NCI-H1105 (cell line): ENCODE measurements at places on chromosomes 6 and 20.
A peak's percentile ranks its signal among the peaks of the same experiment; 100 is the strongest.

- DNase-seq: no peak
Measured at GRCh38 chr6:137405806-137406205, 88.4 kb downstream of the OLIG3 start.

GRCh38 chr6:5260111-5260620, 584 bp downstream of the LYRM4 start:
- peak; percentile 57 for DNase-seq

DNA sequence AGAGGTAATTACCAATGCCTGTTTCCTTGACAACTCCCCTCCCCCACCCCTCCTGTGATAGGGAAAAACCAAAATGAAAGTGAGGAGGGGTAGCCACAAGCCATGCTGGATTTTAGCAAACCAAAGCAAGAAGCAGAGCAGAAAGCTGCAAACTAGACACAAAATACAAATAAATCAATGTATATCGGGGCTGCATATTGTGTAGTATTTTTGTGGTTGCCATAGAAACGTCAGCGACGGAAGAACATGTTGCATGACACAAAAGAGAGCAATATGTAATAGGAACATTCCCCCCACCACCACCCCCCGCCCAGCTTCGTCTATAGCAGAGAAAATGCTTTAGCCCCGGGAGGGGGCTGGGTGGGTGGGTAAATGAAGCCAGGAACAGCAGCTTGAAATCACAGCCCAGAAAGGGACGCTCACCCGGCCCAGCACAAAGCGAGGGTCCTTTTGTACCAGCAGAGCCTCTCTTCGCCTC, 548 bp downstream of the AGPAT4 start:
- DNase-seq: peak; percentile 86

DNA sequence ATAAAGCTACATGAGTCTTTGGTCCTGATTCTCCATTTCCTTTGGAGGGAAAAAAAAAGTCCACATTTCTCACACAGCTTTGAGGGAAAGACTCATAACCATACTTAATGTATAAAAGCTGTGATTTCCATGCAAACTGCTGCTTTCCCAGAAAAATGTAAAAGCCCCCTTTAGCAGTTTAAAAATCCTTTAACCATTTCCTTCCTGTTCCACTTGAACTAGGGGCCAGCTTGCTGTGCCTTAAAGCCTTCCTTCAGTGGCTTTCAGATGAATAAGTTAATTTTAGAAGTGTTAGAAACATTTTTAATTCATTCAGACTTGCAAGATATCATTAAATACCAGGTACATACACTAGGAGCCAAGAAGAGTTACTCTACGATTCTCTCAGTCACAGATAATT, 273.5 kb downstream of the PKHD1 start:
- no peak for DNase-seq

GRCh38 chr20:50107086-50107660, 5.8 kb downstream of the UBE2V1 start:
- DNase-seq: no peak
